Left colon (tissue), 2 donors: ENCODE measurements at places on chromosomes 11 and 22. TPM values are rescaled to one million over a fixed set of nuclear protein-coding genes. Genes with fewer than 3 reads are reported as not detected.

DNA sequence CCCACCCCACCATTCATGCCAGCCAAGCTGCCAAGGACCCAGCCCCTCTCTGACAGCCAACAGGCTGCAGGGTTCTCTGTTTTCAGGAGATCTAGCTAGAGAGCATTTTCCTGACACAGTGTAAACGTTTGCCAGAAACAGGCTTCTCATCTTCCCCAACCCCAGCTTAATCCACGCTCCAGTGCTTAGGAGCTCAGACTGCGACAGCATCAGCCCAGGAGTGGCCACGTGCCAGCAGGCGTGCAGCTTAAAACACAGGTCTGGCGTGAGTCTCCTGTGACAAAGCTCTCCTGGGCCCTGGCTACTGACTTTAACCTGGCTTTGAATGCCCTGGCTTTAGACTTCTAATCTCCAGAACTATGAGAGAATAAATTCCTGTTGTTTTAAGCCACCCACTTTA is 66.6 kb downstream of the GALNT18 start:
- DNase-seq = no peak

- no peak for DNase-seq
Measured at GRCh38 chr11:9158898-9159391, 67.5 kb upstream of the SCUBE2 start.

DNA sequence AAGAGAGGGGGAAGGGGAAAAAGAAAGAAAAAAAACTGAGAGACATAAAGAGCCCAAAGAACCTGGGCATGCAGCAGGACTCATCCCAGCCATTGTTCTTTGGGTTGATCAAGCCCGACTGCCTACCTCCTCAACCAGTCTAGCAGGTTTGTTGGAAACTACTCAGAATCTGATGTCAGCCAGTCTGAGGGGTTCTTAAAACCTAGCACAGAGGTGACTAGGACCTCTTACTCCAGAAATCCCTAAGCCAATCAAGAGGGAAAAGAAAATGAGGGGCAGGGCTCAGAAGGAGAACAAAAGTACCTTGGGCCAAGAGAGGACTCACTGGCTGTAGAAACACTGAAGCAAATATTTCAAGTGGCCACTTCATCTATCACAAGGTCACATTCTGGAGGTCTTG is 228.0 kb downstream of the AASDHPPT start:
- no peak for DNase-seq

DNA sequence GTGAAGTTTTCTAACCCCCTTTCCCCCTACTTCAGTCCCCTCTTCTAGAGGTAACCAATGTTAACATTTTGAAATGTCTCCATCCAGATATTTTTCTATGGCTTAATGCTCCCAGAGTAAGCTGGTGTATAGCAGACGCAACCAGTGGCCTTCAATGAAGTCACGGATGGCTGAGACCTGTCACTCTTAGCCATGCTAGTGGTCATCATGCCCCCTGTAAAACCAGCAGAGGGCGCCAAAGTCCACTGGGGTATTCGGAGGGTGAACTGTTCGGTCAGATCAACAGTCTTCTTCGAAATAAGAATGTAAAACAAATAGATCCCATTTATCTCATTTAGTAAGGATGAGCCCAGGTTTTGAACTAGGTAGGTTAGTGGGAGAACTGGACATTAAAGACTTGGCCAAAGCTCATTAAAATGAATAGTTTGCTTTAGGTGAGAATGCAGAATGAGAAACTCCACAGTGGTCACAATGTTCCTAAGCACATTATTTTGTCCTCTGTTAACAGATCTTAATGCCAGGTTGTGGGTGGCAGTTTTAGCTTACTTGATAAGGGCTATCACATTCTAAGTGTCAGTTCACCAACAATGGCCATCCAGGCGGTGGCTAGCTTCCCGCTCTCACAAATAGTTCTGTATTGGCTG is 8.6 kb upstream of the MMP8 start:
- DNase-seq = peak; percentile 48

- DNase-seq = no peak
Measured at GRCh38 chr22:39417641-39418040, 18.1 kb downstream of the TAB1 start.

DNA sequence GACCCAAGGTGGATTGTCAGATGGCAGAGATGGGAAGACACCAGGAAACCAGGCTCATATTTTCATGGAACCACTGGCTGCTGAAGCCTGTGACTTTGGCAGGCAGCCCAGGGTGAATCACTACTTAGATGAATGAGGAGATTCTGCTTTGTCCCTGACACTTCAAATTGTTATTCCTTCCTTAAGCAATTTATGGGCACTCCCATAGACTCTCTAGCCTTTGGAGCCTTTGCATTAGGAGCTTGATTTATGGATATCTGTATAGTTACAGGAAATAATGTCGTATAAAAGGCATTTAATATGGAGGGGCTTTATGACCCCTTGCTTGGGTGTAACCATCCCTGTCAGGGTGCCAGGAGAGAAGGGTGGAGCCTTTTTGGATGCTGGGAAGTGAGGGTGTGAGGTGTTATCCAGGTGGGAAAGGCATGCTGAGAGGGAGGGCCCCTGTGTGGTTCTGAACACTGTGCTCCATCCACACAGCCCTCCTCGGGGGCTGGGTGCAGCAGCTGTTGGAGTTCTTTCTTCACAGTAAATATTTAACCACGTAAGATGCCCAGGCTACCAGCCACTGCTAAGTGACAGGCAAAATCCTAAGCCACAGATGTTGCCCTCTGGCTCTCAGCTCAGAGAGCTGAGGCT is 35.3 kb downstream of the IL18 start:
- DNase-seq = peak; percentile 89

DNA sequence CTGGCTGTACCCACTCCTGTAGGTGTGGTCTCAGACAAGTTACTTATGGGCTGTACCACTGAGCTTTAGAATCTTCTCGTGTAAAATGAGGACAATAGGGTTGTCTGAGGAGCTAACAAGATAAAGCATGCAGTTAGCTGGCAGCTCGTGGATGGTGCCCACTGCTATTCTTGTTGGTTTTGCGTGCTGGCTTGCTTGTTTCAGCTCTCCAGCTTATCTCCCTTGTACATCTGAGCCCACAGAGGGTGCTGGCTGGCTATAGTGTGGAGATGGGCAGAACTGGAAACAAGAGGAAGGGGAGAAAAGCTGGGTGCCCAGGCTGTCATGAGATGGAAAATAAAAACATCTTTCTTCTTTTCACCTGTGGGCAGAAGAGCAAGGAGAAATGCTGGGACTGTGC is 46.5 kb upstream of the GALNT18 start:
- no peak for DNase-seq

DNA sequence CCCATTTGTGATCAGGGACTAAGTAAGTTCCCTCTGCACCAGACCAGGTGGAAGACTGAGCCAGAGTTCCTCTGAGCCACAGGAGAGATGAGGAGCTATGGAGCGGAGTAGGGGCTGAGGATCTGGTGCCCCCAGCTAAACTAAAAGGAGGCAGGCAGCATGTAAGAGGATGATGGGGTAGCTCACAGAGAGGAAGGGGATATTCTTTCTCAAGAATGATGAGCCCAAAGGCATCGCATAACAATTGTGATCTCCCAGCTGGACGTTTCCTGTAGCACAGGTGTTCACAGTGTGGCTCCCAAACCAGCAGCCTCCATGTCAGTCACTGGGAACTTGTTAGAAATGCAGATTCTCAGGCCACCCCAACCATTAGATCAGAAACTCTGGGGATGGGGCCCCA is 24.4 kb downstream of the ADAMTS8 start:
- no peak for DNase-seq

GRCh38 chr11:115269191-115269950 is 234.8 kb downstream of the CADM1 start:
- DNase-seq = no peak

Gene TPBGL
- not detected for total RNA-seq

Gene TRIM68
- 17.6 TPM for total RNA-seq

Gene TEX54
- not detected for total RNA-seq

Gene GAL3ST3
- total RNA-seq = not detected

Gene CCDC188
- 0.58 TPM for total RNA-seq

Gene RCOR2
- total RNA-seq = 2.1 TPM
